Activated CD4-positive, alpha-beta T cell treated with anti-CD3 and anti-CD28 coated beads, Interleukin-2, amount 10 ng/mL, durations not matched to agents 7 days and 5 days (primary cell): ENCODE measurements at places on chromosomes 2 and 18. TPM values are rescaled to one million over a fixed set of nuclear protein-coding genes. Genes with fewer than 3 reads are reported as not detected.
A peak's percentile ranks its signal among the peaks of the same experiment; 100 is the strongest.

Gene SERPINB13
- not detected for total RNA-seq

GRCh38 chr2:217610401-217610814, 392.4 kb downstream of the TNS1 start:
- H3K36me3 ChIP-seq, result no peaks in the 10 kb centered on the region
- H3K4me3 ChIP-seq, result no peak overlapping the region
- peaks cover 30% of the 10 kb centered on the region for H3K4me1 ChIP-seq
- peak; percentile 34 for DNase-seq

GRCh38 chr18:42743373-42744138, 371.9 kb downstream of the RIT2 start:
- H3K36me3 ChIP-seq, result no peaks in the 10 kb centered on the region
- DNase-seq, result no peak
- H3K4me1 ChIP-seq, result no peaks in the 10 kb centered on the region
- no peaks in the 10 kb centered on the region for H3K27me3 ChIP-seq
- no peak overlapping the region for H3K27ac ChIP-seq

- no peaks in the 10 kb centered on the region for H3K4me1 ChIP-seq
- no peaks in the 10 kb centered on the region for H3K36me3 ChIP-seq
- H3K27me3 ChIP-seq, result peaks cover 34% of the 10 kb centered on the region
- no peak overlapping the region for H3K4me3 ChIP-seq
- H3K27ac ChIP-seq, result no peak overlapping the region
Observed at GRCh38 chr18:2302628-2303516, 268.4 kb downstream of the METTL4 start.

- H3K27ac ChIP-seq, result no peak overlapping the region
- DNase-seq, result no peak
- H3K36me3 ChIP-seq, result no peaks in the 10 kb centered on the region
- no peak overlapping the region for H3K4me3 ChIP-seq
- H3K27me3 ChIP-seq, result peaks cover 37% of the 10 kb centered on the region
Observed at GRCh38 chr18:24536326-24536725, 75.9 kb downstream of the HRH4 start.

Gene CDH19
- not detected for total RNA-seq

Gene APOB
- not detected for total RNA-seq

GRCh38 chr18:63054901-63055584, 264.5 kb downstream of the BCL2 start:
- peaks cover 19% of the 10 kb centered on the region for H3K4me1 ChIP-seq
- no peaks in the 10 kb centered on the region for H3K36me3 ChIP-seq
- H3K4me3 ChIP-seq, result no peak overlapping the region
- no peak overlapping the region for H3K27ac ChIP-seq
- H3K27me3 ChIP-seq, result peaks cover 4% of the 10 kb centered on the region

Gene TNS1
- 13.5 TPM for total RNA-seq

Gene SERPINB8
- total RNA-seq, result 5.3 TPM

DNA sequence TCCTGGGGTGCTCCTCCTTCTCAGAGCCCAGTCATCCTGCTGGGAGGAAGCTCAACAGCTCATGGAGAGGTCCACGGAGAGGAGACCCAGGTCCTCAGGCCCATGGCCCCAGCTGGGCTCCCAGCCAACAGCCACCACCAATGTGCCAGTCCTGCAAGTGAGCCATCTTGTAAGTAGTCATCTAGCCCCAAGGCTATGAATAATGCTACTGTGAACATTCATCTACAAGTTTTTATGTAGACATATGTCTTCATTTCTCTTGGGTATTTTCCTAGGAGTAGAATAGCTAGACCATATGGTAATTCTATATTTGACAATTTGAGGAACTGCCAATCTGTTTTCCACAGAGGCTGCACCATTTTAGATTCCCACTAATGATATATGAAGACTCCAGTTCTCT, 166.1 kb downstream of the MTCL1 start:
- no peak for DNase-seq
- no peaks in the 10 kb centered on the region for H3K4me1 ChIP-seq
- H3K36me3 ChIP-seq, result no peaks in the 10 kb centered on the region
- peaks cover 4% of the 10 kb centered on the region for H3K27me3 ChIP-seq
- no peak overlapping the region for H3K27ac ChIP-seq

Gene SERPINB3
- not detected for total RNA-seq

DNA sequence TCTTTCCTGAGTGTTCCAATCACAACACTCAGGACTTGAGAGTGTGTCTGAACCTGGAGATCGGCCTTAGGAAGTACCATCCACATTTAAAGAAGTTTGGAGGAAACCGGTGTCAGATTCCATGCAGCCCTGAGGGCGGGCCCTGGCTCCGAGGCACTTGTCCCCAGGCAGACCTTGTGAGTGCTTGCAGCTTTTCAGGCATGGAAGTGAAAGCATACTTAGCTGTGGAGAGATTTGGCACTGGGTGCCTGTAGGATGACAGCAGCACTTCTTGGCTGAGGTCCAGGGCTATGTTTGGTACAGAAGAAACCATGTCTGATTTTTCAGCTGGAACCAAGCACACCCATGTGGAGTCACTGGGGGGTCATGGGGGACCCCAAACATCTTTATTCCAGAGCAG, 230.8 kb downstream of the SEPTIN10 start:
- H3K4me3 ChIP-seq, result no peak overlapping the region
- no peak for DNase-seq
- H3K27ac ChIP-seq, result no peak overlapping the region

DNA sequence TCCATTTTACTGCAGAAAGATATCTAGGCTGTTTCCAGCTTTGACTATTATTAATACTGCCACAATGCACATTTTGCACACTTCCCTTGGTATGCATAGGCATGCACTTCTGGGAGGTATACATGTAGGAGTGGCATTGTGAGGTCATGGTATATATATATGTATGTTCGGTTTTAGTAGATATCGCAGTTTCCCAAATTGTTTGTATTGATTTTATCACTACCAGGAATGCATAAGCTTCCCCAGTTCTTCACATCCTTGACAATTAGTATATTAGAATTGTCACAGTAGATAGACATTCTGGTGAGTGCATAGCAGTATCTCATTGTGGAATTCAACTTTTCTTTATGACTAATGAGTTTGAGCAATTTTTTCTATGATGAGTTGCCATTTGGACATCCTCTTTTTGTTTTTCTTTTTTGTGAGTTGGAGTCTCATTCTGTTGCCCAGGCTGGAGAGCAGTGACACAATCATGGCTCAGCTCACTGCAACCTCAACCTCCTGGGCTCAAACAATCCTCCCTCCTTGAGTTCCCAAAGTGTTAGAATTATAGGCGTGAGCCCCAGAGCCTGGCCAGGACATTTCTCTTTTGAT, 4.2 kb upstream of the GRB14 start:
- peaks cover 2% of the 10 kb centered on the region for H3K4me1 ChIP-seq
- no peaks in the 10 kb centered on the region for H3K36me3 ChIP-seq
- peaks cover 21% of the 10 kb centered on the region for H3K27me3 ChIP-seq
- H3K4me3 ChIP-seq, result no peak overlapping the region
- no peak for DNase-seq

GRCh38 chr2:128433911-128434550, 115.4 kb upstream of the HS6ST1 start:
- DNase-seq, result no peak
- H3K27me3 ChIP-seq, result peaks cover 29% of the 10 kb centered on the region
- peaks cover 4% of the 10 kb centered on the region for H3K4me1 ChIP-seq
